ENCODE measurements at places on chromosomes 6 and 20. TPM values are rescaled to one million over a fixed set of nuclear protein-coding genes. Genes with fewer than 3 reads are reported as not detected.

CAGE1 gene
- total RNA-seq: 0.63 TPM

DNA sequence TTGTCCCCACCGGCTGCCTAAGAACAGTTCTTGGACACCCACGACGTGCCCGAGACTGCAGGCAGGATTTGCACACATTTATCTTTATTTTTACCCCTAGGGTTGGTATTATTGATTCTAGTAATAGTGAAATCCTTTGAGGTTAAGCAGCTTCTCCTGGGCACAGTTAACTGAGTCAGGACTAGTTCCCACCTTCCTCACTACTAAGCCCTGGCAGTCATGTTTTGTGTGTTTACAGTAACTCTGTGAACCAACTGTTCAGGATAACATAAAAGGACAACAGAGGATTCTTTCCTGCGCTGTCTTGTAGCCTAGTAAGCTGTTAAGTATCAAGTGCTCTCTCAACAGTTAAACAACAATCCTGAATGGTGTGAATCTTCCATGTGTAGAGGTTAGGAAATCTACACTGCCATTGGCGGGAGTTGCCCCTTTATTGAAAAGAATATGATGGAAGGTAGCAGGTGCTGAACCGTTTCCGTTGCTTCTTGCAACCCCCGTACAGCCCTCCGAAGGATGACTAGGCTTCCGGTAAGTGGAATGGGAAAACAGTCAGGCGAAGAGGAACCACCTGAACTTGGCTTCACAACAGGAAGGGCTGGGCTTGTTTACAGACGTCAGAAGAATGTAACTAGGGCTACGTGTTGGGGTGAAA, 979 bp upstream of the SOD2 start:
- peak; percentile 40 for DNase-seq

DNA sequence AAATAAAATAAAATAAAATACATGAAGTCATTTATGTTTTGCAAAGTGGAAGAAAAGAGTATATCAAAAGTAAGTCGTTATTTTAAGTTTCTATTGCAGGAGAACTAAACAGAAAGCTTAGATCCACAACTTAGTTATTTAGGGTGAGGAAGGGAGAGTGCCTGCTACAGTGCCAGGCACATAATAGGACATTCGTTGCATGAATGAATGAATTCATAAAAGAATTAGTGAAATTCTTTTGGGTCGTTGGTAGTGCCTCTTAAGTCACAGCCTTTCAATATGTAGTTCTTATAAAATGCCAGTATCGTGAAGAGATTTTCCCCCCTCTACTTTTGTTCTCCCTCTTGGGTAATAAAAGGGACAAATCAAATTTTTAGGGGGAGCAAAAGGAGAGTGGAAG, 29.1 kb downstream of the SF3B5 start:
- DNase-seq: no peak

GRCh38 chr6:35497571-35498421, 917 bp upstream of the TEAD3 start:
- DNase-seq: peak; percentile 21

GRCh38 chr20:49043000-49043399, 3.1 kb upstream of the CSE1L start:
- DNase-seq: no peak

DNA sequence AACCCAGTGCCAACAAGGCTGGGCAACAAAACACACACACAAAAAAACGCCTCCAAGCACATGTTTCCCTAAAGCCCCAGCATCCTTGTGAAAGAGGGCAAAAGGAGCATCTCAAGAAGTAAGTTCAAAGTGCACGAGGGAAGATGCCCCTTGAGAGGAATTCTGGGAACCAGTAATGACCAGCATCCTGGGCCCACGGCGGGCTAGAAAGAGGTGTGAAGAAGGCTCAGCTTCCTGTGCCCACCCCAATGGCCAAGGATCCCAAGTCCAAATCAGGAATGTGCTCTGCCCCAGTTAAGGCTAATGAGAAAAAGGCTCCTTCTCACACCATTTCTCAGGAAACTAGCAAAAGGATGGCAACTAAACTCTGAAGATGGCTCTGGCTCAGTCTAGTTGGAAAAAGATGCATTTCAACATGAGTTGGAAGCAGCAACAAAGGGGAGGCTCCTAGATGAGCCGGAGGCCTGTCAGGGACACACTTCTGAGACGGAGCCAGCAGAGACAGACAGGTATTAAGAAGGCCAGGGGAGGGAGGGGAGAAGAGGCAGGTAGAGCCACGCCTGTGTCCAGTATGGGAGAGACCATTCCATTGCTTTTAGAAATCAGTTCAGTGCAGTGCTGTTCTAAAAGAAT, 3.2 kb downstream of the RIMS4 start:
- no peak for DNase-seq

GRCh38 chr6:162581988-162582780, 145.4 kb downstream of the PRKN start:
- DNase-seq: no peak

SLC22A16 gene
- total RNA-seq: not detected

GRCh38 chr20:32205110-32205842, 2.3 kb downstream of the PLAGL2 start:
- DNase-seq: no peak

DNA sequence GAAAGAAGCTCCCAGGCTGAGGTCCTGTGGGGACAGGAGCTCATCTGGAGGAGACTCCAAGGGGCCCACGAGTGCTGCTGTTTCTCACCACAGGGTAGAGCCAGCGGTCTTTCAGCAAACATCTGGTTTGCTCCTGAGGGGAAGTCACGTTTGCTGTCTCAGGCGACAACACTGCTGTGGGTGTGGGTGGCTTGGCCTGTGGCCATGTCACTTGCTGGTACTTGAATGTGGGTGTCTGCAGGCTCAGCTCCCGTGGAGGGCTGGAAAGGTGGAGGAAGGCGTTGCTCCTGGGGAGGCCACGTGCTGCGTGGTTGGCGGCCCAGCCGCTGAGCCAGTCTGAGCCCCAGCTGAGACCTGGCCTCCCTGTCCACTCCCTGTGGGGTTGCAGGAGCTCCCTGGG, 52.8 kb upstream of the MPC1 start:
- DNase-seq: no peak

- DNase-seq: no peak
These were observed 296.8 kb downstream of the UTRN start for GRCh38 chr6:144581812-144582537.

PTPRT gene
- not detected for total RNA-seq

- peak; percentile 59 for DNase-seq
These were observed 70.3 kb downstream of the SCAND1 start for GRCh38 chr20:35883778-35884540.

DNA sequence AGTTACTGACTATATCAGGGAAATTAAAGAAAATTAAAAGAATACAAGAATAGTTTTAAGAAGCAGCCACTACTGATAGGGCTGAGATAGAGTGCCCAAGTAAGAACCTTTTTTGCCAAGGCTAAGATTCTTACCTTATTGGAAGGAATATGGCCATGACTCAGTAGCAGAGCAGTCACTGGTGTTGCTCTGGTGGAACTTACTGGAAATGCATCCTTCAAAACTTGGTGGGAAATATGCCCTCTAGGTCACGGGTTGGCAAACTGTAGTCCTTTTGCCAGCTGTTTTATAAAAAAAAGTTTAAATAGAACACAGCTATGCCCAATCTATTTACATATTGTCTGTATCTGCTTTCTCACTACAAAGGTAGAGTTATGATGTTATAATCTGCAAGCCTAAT, 6.0 kb downstream of the HSF2 start:
- no peak for DNase-seq

RTF2 gene
- total RNA-seq: 69.0 TPM

GRCh38 chr20:37882961-37883712, 19.8 kb upstream of the VSTM2L start:
- no peak for DNase-seq

Measured in naive thymus-derived CD8-positive, alpha-beta T cell (primary cell).